ENCODE measurements at places on chromosomes 5 and 9.

DNA sequence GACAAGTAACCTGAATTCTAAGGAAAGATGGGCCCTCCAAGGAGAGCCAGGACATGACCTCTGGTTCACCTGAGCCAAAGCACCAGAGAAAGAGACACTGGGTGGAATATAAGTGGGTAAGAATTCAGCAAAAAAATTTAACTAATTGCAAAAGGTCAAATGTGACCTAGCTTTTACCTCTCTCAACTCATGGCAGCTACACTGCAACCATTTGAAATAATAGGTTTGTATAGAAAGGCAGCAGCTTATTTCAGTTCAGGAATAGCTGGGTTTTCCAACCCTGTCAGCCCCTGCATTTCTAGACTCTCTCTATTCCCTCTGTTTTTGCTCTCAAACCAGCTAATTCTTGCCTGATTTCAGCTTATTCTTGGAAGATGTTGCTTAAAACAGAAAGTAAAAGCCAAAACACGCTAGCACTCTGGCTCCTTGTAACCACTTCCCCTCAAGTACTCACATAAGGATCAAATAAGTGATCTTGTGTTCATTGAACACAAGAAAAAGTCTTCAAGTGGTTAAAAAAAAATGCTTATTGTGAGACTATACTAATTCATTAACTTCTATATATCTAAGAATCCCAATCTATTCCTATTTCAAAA is 101.1 kb upstream of the NR4A3 start:
- DNase-seq: no peak

DNA sequence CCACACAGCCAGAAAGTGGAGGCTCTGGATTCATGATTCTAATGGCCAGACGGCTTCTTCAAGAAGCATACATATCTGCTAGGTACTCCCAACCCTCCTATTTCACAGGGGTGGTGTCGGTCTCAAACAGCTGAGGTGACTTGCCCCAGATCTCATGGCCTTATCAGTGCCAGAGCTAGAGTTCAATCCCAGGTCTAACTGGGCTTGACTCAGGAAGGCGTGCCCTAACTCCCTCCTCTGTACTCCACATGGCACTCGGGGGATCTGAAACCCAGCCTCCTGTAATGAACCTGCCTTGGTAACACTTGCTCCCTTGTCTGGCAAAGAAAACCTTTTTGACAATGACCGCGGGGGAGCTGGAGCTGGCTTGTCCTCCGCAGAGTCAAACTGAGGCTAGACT is 2.1 kb downstream of the QRFP start:
- no peak for DNase-seq

GRCh38 chr9:128091144-128091543 is 23.1 kb downstream of the SLC25A25 start:
- peak; percentile 65 for DNase-seq

DNA sequence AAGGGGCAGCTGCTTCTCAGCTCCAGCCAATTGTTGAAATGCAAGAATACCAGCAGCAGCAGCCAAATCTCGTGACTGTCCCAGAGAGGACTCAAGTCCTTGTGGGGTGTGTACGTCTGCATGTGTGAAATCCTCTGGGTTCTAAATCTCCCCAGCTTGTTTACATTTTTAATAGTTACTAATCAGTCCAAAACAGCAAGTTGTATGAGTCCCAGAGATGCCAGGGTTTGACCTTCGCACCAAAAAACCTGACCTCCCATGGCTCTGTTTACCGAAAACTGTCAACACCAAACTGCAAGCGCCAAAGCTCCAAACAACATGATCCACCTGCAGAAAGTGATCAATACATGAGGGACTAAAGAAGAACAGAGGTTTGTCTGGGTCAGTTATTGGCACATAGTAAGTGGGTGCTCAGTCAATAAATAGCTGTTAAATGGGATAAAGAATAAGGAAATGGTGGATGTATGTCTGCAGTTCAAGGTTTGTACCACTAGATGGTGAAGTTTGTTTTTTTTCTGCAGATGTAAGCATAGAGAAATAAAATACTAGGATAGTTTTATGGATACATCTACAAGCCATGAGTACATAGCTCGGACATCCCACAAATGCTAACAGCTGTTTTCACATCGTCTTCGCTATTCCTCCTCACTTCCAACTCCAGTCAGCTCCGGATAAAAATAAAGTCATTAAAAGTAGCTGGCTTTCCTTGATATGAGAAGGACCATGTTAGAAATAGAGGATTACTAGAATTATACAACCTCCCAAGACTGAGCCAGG is 85.3 kb upstream of the ADRB2 start:
- no peak for DNase-seq

- DNase-seq: no peak
These were observed 180.9 kb downstream of the ZNF462 start for GRCh38 chr9:107043886-107044285.

GRCh38 chr9:6433410-6433809 is 20.4 kb downstream of the UHRF2 start:
- DNase-seq: no peak

DNA sequence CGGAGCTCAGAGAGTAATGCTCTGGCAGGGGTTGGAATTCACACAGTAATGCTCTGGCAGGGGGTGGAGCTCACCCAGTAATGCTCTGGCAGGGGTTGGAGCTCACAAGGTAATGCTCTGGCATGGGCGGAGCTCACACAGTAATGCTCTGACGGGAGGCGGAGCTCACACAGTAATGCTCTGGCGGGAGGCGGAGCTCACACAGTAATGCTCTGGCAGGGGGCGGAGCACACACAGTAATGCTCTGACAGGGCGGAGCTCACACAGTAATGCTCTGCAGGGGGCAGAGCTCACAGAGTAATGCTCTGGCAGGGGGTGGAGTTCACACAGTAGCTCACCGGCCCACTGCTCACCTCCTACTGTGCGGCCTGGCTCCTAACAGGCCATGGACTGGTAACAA is 47.2 kb upstream of the LPCAT1 start:
- no peak for DNase-seq

GRCh38 chr5:63375851-63376250 is 586.4 kb downstream of the HTR1A start:
- DNase-seq: no peak

DNA sequence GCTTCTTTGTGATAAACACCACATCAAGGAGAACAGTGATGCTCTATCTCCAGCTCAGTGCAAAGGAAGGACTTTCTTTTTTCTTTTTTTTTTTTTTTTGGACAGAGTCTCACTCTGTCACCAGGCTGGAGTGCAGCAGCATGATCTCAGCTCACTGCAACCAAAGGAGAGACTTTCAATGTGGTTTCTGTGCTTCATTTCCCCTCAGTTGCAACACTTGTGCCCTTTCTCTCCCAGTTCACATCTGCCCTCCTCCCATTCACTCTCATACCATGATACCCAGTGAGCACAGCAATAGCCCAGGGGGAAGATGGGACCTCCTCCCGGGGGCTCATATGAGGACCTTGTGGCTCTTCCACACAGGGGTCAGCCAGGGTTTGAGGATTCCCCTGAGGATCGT is 110.0 kb downstream of the MTRR start:
- DNase-seq: no peak

DNA sequence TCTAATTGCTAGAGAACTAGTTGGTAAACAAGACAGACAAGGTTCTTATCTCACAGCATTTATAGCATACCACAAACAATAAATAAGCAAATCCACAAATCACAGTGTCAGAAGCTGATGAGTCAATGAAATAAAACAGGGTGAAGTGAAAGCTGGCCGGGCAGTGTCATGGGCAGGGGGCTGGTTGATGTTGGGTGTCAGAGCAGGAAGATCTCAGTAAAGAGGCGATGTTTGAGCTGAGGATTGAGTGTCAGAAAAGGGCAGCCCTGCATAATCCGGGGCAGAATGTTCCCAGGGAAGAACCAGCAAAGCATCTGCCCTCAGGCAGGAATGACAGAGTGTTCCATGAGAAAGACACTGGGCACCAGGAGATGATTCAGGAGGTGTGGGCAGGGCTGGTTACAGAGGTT is 183.4 kb downstream of the GOLPH3 start:
- no peak for DNase-seq

DNA sequence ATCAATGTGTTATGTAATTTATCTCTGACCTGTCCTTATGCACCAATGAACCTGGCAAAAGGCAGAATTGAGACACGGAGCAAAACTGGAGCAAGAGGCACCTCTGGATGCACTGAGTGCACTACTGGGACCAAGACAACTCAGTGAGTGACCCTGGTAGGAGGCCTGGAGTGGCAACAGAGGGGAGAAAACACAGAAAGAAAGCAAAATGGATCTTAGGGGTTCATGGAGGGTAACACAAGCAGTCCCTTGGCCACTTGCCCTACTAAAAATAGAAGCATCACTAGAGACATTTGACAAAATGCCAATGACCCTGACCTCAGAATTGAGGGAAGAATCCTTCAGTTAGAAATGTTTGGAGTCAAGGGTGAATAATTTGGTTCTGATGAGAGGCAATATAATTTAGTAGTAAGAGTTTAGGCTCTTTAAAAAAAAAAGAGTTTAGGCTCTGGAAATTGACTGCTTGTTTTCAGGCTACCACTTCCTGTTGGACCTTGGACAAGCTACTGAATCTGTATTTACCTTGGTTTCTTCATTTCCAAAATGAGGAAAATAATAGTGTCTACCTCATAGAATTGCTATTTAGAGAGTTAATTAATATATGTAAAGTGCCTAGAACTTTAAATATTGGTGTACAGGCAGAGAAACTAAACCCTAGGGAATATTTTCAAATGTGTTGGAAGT is 234.9 kb upstream of the TARS1 start:
- no peak for DNase-seq

GRCh38 chr5:151632524-151632923 is 41.4 kb upstream of the FAT2 start:
- no peak for DNase-seq

- no peak for DNase-seq
These were observed 283.2 kb downstream of the DMAC1 start for GRCh38 chr9:7516376-7516775.

- no peak for DNase-seq
These were observed 294.4 kb downstream of the SEMA5A start for GRCh38 chr5:9251379-9251980.

GRCh38 chr5:25707093-25707492 is 1062.3 kb upstream of the CDH10 start:
- no peak for DNase-seq

GRCh38 chr9:131329241-131329641 is 39.7 kb downstream of the PLPP7 start:
- no peak for DNase-seq

- no peak for DNase-seq
These were observed 66.8 kb downstream of the ARL15 start for GRCh38 chr5:54243483-54244080.

- DNase-seq: no peak
These were observed 150.7 kb upstream of the RASA1 start for GRCh38 chr5:87116825-87117512.

DNA sequence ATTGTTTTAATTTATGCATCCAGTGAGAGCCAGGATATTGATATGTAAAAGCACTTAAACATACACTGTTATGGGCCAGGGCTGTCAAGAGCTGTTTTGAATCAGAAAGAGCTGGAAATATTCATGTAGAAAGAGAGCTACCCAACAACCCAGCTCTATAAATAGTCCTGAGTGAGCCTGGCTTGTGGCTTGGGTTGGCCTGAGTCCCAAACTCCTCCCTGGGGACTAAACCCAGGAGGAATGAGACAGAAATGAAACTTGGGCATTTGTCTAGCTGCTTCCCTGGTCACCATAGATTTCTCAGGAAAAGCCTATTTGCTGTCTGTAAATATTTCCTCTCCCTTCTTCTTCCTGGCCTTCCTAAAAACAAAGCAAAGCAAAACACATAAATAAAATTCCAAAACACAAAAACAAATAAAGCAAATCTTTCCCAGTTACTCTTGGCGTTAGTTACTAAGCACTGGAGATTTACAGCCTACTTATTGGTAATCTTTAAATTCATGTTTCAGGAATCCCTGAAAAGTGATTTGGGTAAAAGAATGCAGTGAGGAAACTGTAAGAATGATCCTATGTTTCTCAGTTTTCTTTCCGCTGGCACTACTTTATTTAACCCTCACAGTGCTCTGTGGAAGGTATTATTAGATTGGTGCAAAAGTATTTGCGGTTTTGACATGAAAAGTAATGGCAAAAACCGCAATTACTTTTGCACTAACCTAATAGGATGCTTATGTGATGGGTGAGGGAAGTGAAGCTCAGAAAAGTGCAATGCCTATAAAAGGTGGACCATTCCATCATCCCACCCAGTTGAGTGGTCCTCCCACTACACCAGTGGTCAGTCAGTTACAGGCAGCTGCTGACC is 111.8 kb downstream of the CARTPT start:
- DNase-seq: peak; percentile 84

- no peak for DNase-seq
These were observed 16.3 kb downstream of the FBXW11 start for GRCh38 chr5:171989946-171990712.

DNA sequence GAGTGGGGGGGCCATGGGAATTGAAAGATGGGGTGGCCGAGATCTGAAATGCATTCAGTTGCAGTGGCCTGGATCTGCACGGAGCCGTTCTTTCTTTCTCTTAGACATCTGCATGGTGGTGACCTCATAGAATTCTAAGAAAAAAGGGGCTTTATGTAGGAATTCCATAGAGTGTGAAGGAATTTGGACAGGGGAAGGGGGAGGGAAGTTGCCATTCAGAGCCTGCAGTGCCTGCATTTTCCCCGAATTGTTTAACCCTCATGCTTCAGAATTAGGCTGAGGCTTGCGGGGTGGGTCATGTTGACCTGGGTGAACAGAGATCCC is 4.9 kb downstream of the NEK6 start:
- DNase-seq: no peak

- DNase-seq: no peak
These were observed 38.8 kb downstream of the CARTPT start for GRCh38 chr5:71757590-71758543.

DNA sequence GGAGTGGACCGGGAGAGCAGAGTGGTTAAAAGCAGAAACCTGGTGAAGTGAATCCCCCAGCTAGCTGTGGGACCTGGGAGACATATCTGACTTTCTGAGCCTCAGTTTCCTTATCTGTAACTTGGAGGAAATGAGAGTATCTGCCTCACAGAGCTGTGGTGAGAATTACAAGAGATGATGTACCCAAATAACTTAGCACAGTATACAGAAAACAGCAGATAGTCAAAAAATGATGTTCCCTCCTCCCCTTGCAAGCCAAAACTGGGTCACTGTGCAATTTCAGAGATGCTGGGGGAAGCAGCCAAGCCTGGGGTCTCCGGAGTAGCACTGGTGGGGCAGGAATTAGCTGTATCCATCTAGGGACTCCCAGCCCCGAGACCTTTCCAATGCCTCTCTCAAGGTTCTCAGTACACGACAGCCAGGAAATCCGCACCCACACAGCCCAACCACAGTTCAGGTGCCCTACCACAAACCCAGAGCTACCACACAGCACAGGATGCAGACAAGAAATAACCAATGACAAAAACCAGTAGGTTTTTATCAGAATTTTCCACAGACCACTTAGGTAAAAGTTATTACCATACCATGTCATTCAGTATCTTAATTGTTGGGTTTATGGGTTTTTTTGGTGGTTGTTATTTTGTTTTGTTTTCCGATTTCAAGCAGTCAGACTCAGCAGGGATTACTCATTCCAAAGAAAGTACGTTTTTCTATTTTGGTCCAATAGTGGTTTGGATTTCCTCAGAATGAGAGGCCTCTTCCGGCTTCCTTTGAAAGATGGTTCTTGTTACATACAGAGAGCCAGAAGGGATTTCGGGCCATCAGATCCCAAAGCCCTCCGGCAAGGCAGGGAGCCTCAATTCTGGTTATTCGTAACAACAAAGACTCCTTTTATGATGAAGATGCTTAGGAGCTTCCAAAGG is 4.9 kb upstream of the HRH2 start:
- DNase-seq: no peak

- DNase-seq: no peak
These were observed 302.4 kb upstream of the KLF4 start for GRCh38 chr9:107792006-107792405.

- peak; percentile 16 for DNase-seq
These were observed 403.3 kb downstream of the PLK2 start for GRCh38 chr5:58056546-58056945.
